Activated CD4-positive, alpha-beta T cell treated with anti-CD3 and anti-CD28 coated beads, Interleukin-2, amount 50 U/mL, for 24 hours (primary cell): ENCODE measurements at places on chromosomes 7 and 10.

DNA sequence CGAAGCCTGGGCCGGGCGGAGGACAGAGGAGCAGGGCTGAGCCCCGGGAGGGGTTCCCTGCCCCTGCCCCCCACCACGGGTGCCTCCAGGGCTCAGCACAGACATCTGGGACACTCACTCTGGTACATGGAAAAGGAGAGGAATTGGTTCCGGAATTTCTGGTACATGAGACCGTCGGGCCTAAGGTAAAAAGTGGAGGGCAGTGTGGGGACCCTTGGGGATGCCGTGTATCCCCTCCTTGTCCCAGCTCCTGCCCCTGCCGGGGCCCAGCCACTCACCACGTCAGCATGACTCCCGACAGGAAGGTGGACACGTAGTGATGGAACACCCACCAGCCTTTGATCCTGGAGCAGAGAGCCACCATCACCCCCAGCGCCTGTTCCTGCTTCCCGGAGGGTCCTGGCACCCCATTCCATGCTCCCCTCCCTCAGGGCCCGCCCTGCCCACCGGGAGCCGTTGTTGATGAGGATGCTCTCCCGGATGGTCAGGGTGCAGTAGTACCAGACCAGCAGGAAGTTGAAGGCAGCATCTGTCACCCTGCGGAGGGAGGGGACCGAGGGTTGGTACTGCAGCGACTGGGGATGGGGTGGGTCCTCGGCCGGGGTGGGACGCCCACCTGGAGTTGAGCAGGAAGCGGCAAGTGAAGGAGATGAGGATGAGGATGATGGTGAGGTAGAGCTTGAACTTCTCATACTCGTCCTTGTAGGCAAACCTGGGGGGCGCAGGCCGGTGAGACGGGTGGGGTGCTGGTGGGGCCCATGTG is 6.4 kb downstream of the TMEM120A start:
- no peak for DNase-seq

DNA sequence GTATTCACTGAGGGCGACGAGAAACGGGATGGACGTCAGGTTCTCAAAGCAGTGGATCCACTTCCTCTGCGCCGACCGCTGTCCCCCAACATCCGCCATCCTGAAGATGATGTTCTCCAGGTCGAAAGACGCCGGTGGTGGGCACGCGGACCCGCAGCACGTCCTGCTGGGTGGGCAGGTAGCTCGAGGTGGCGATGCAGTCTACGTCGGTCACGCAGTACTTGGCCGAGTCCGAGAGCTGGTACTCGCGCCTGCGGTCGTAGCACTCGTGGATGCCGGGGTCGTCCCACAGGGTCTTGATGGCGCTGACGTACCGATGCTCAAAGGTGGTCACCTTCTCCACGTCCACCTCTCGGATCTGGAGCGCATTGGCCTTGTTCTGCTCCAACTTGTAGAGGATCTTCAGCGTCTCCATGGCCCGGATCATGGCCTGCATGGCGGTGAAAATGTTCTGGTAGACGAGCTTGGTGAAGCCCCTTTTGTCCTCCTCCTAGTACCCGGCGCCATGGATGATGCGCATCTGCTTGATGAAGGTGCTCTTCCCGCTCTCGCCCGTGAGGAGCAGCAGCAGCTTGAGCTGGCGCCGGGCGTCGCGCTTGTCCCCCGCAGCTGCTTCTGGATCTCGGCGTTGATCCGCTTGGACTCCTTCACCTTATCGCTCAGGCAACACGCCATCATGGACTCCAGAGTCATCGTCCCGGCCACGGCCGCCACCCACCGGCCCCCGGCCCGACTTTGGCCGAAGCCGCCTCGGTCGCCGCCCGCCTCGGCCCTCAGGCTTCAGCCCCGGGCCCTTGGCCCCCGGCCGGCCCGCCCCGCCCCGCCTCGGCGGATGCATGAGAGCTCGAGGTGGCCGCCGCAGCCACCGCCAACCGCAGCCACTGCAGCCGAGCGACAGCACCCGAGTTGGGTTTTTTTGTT is 122.9 kb upstream of the KCTD7 start:
- DNase-seq = no peak

DNA sequence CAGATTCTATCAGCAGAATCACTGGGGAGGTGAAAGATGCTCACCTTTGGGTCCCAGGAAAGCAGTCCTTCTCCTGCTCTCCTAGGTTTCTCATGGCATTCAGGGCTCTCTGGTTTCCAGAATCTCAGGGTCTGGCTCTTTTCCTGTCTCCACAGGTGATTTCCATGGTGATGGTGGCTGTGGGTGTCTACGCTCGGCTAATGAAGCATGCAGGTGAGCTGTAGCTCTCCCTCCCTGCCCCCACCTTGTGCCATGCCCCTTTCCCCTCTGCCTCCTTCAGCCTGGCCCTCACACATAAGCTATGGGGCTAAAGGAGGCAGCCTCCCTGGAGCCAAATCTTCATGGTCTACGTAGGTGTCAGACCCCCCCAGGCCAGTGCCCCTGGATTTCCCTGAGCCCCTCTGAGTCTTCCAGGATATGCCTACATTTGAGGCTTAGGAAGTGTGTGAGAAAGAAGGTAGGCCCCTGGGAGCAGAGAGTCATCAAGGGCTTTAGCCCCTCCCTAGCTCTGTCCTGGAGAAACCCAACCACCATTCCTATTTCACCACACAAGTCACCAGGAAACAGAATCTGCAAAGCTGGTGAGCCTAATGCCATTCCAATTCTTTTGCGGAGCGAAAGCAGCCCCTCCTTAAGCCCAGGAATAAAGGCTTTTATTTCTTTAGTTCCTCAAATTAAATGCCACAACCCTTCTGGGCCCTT is 17.2 kb downstream of the TSPAN33 start:
- no peak for DNase-seq

GRCh38 chr10:71801361-71801760 is 28.0 kb upstream of the VSIR start:
- no peak for DNase-seq

DNA sequence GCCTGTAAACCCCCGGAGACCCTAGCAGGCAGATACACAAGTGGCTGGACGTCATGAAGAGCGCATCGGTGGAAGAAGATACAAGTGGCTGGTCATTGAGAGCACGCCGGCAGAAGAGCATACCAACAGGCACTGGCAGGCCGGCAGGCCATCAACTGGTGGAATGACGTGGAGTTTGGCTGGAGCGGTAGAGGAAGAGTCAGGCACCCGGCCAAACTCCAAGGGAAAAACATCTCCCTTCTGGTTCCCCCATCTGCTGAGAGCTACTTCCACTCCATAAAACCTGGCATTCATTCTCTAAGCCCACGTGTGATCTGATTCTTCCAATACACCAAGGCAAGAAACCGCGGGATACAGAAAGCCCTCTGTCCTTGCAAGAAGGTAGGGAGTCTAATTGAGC is 113.4 kb upstream of the NPSR1 start:
- no peak for DNase-seq

DNA sequence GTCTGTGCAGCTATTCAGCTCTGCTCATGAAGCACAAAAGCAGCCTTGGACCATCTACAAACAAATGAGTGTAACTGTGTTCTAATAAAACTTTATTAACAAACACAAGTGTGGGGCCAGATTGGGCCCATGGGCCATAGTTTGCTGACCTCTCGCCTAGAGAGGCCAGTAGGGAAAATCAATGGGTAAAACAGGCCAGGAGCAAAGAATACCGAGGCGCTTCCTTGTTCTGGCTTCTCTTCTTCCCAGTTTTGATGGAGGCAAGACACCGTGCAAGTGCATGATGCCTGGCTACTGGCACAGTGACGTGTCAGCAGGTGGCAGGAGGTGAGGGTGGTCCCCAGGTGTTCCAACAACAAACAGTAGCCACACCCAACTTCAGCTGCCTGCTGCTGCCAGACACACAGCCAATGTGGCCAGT is 94.3 kb upstream of the SDK1 start:
- no peak for DNase-seq

DNA sequence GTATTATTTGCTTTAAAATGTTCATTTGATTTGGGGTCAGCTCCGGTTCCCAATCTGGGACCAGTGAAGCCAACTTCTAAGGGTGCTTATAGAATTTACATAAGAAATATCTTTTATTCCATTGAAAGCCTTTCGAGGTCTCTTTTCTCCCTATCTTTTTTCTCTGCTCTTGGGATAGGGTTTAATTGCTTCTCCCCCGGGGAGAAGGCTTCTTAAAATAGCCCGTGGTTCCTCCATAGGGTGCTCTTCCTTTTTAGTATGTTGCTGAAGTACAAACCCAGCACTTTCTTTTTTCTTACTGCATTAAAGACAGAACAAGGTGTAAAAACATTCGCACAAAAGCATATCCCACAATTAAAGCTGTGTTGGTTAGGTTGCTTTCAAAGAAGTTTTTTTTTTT is 107.5 kb downstream of the POU6F2 start:
- DNase-seq = no peak

- DNase-seq = no peak
These were observed 361.9 kb downstream of the GLRX3 start for GRCh38 chr10:130498042-130498441.

DNA sequence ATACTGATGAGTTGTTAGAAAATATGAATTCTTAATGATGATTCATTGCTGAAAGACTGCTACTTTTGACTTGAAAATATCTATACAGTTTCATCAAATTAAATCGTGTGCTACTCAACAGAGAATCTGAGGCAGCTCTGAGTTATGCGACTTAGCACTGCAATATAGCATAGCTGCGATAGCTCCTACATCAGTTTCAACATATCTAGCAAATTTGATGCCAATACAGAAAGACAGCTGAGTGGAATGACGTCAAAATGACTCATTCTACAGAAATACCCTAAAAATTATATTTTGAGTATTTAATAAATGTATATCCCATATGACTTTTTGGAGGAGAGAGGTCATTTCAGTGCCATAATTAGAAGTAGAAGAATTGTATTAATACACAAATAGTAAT is 1.1 kb upstream of the TARP start:
- DNase-seq = no peak

DNA sequence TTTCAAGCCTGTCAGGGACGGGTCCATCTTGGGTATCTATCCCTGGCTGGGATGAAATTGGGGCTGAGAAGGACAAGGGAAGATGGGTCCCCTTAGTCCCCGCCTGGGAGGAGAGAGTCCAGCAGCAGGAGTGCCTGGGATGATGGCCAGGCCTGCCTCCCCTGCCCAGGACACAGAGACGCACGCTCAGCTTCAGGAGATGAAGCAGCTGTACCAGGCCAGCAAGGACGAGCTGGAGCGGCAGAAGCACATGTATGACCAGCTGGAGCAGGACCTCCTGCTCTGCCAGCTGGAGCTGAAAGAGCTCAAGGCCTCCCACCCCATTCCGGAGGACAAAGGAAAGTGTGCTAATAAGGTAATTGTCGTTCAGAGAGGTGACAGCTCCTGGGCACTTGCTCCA is 15.4 kb downstream of the CCDC136 start:
- DNase-seq = no peak

DNA sequence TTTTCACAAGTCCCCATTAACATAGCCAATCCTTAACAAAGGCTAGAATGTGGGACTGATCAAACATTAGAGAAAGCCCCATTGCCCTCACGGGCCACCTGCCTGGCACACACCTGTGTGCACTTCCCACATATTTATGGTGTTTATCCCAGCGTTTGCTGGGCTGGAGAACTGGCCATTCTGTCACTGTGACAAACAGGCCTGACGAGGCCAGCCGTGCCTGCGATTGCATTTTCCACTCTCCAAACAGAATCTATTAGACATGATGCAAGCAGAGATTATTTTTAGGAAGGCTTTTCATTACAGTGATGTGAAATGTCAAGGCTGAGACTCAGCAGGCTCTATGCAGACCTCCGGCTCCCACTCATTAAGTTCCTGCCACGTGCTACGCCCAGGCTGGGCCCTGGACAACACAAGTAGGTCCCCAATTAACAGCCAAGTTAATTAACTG is 20.4 kb downstream of the PTPRN2 start:
- no peak for DNase-seq

DNA sequence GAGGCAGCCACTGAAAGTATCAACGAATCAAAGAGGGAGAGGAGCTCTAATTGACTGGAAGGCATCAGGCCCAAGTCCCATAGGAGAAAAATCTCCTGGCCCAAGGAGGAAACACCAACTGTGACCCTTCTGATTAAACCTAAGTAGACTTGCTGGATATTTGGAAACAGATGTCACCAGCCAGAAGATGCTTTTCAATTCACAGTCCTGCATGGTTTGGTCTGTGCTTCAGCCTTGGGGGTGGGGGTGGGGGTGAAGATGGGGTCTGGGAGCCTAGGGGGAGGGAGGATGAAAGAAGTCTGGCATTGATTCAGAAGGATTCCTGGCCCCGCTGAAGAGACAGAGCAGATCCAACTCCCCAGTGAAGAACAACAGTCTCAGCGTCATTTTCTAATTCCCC is 623.7 kb downstream of the PARD3 start:
- no peak for DNase-seq
